ENCODE measurements at places on chromosomes 4 and X. TPM values are rescaled to one million over a fixed set of nuclear protein-coding genes. Genes with fewer than 3 reads are reported as not detected.
A peak's percentile ranks its signal among the peaks of the same experiment; 100 is the strongest.

- peak; percentile 74 for ATAC-seq
Measured at GRCh38 chr4:14771094-14771493, 231.2 kb upstream of the CPEB2 start.

GRCh38 chr4:11424000-11424399 lies 4.7 kb downstream of the HS3ST1 start:
- ATAC-seq = no peak

DNA sequence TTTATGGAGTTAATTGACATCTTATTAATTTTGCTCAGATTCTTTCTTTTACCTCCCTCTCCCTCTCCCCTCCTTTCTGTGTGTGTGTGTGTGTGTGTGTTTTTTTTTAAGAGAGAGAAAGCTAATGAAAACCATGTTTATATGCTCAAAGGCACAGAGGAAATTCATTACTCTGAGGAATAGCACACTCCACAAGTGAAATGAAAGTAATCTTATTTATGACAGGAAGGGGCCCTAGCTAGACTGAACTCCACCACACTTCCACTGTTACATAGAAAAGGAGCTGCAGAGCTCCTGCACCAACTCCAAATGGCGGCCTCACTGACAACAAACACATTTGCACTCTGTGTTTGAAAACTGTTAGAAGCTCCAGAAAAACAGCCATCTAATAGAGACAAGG lies 150.6 kb downstream of the RASL11B start:
- ATAC-seq = peak; percentile 32

The STATH gene
- not detected for total RNA-seq

The CACNA1F gene
- total RNA-seq = not detected
